A549 treated with AZD2906 at 1 μM for 4 hours (cell line): ENCODE measurements at places on chromosomes 7 and 10. TPM values are rescaled to one million over a fixed set of nuclear protein-coding genes. Genes with fewer than 3 reads are reported as not detected.

Gene HOXA2
- total RNA-seq, result 0.40 to 0.85 TPM (median 0.76 TPM) in 5 replicates

Gene GRM3
- total RNA-seq, result not detected in 5 replicates

Gene TMEM196
- total RNA-seq, result not detected in 5 replicates

Gene GNAT3
- total RNA-seq, result not detected in 5 replicates

Gene OR2A1
- total RNA-seq, result not detected in 5 replicates

Gene MSS51
- 0.31 to 0.68 TPM (median 0.38 TPM) in 5 replicates for total RNA-seq

Gene TWIST1
- total RNA-seq, result 1.4 to 3.7 TPM (median 3.3 TPM) in 5 replicates

Gene HIF1AN
- 12.3 to 19.1 TPM (median 16.9 TPM) in 5 replicates for total RNA-seq

Gene TMEM140
- 1.1 to 1.4 TPM (median 1.3 TPM) in 5 replicates for total RNA-seq

Gene SEMA4G
- total RNA-seq, result 6.5 to 8.0 TPM (median 7.4 TPM) in 5 replicates

Gene MACC1
- total RNA-seq, result not detected in 5 replicates

Gene EVX1
- 0.09 to 0.22 TPM (median 0.14 TPM) in 5 replicates for total RNA-seq

Gene MRLN
- not detected in 5 replicates for total RNA-seq

Gene ACTR3C
- 0.06 to 0.07 TPM in 2 of 5 replicates, not detected in the others for total RNA-seq

Gene ZNF727
- total RNA-seq, result not detected in 5 replicates

Gene TMEM229A
- total RNA-seq, result not detected in 5 replicates

Gene NUDT1
- total RNA-seq, result 82.6 to 117 TPM (median 104 TPM) in 5 replicates

Gene ADO
- total RNA-seq, result 17.1 to 21.5 TPM (median 20.1 TPM) in 5 replicates

Gene AGMO
- 0.77 to 1.3 TPM (median 1.2 TPM) in 5 replicates for total RNA-seq

Gene PROSER2
- 32.8 to 46.7 TPM (median 46.4 TPM) in 5 replicates for total RNA-seq

Gene RINT1
- 13.6 to 17.0 TPM (median 14.0 TPM) in 5 replicates for total RNA-seq

Gene TMEM72
- not detected in 5 replicates for total RNA-seq

Gene HABP2
- total RNA-seq, result 0.08 to 0.19 TPM (median 0.10 TPM) in 5 replicates

Gene CFAP46
- total RNA-seq, result 1.0 to 1.6 TPM (median 1.4 TPM) in 5 replicates

Gene TMEM213
- total RNA-seq, result not detected in 5 replicates
